Right ventricle myocardium superior (tissue), 1 donor: ENCODE measurements at places on chromosomes 2 and 18.

DNA sequence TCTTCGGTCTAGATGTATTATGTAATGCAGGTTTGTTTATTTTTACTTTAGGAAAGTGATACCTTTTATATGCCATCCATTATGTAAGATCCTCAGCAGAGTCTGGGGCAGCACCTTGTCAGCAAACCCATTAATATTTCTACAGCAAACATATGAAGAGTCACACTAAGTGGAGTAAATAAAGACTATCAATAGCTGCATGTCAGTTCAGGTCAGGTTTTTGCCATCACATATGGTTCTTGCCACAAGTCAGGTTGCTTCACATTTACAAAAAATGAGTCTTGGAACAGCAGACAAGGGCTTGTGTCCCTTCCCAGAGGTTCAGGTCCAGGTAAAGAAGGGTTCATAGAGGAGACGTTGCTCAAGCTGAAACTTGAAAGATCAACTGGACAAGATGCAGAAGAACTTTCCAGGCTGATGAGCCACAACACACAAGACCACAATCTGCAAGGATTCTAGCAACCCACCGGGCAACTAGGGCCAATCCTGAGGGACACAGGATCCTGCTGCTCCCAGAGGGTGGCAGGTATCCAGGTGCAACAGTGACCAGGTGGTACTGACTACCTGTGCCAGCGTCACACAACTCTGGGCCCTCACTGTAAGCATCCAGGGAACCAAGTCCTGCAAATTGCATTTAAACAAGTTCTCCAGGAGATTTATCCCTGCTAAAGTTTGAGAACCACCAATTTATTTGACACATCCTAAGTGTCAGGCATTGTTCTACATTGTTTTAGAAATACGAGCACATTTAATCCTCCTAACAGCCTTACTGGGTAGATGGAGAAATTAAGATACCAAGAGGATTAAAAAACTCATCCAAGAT, 215.8 kb downstream of the ALPK2 start:
- DNase-seq = no peak

DNA sequence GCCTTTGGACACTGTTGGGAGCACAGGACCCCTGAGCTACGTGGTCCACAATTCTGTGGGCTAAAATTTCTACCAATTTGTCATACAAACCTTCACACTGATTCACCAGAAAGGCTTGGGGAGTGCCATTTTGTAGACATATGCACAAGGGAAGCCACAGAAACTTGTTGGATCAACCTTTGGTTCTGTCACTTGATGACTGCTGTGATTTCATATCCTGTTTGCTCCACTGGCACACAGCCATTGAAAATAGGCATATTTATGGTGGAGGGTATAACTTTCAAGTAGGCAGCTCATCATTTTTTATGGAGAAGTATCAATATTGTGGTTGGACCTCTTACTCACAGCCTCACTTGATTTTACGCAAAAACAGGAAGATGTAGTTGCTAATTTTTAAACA, 10.5 kb downstream of the NAPG start:
- DNase-seq = no peak

- DNase-seq = no peak
Measured at GRCh38 chr2:137969418-137969765, 5.1 kb downstream of the HNMT start.

GRCh38 chr2:33272001-33272400, 204.4 kb upstream of the RASGRP3 start:
- DNase-seq = no peak

- peak; percentile 52 for DNase-seq
Measured at GRCh38 chr18:23994361-23994902, 20.1 kb upstream of the TTC39C start.

DNA sequence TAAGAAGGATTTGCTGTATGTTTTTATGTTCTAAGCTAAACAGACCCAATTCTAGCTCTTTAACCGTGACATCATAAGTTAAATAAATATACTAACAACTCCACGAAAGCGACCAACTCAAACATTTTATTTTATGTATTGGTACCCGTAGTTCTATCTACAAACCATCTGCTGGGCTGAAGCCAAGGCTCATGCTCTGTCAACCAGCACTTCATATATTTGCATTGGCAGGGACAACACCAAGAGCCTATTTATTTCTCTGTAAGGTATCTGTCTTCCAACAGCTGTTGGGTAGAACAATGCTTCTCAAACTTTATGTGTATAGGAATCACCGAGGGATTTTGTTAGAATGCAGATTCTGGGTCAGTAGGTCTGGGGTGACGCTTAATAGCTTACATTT, 64.5 kb downstream of the PID1 start:
- DNase-seq = no peak

GRCh38 chr2:224085811-224086210, 46.7 kb upstream of the SERPINE2 start:
- DNase-seq = no peak

DNA sequence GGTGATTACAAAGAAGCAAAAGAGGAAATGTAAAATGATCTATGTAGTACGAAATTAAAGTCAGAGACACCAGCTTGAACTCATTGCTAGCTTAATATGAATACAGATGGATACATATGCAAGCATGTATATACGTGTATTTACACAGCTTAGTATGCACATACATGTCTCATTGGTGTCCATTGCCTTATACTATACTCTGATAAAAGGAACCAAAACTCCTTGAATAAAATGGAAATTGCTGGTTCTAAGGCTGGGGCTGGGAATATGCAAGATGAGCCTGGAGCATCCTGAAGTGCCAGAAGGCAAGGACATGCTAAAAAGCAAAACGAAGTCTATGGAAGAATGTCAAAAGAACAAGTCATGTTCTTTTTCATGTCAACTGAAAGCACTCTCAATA, 1424.4 kb upstream of the SLC39A10 start:
- no peak for DNase-seq

DNA sequence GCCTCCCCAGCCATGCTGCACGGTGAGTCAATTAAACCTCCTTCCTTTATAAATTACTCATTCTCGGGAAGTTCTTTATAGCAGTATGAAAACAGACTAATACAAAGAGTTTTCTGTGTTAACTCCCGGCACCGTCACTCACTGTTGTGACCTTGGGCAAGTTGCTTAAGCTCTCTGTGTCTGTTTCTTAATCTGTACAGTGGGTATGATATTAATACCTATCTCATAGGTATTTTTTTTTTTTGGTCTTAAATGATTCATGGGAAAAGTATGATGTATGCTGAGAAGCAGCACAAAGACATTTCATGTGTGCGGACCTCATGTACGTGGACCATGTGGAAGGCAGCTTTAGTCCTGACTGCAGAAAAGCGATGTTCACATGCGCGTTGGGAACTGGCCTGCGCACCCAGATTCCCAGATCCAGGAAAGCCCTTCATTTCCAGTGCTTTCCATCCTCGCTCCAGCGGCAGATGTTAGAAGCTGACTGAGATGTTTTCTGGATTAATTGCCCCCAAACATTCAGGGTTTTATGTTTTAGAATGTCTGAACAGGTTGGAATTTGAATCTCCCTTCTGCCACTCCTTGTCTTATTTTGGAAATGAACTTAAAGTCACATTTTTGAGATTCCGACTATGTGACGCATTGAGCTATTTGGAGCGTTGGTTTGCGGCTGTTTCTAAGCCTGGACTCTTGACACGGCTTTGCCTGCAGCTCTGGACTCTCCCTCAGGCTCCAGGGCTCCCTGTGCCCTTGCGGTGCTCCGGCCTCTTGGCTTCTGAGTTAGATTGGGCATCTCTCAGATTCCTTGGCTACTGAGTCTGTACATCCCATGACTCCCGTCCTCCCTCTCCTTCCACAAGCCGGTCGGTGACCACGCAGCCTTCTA, 61.4 kb downstream of the SLC4A3 start:
- DNase-seq = peak; percentile 51

GRCh38 chr2:65392609-65393008, 39.8 kb downstream of the SPRED2 start:
- no peak for DNase-seq

DNA sequence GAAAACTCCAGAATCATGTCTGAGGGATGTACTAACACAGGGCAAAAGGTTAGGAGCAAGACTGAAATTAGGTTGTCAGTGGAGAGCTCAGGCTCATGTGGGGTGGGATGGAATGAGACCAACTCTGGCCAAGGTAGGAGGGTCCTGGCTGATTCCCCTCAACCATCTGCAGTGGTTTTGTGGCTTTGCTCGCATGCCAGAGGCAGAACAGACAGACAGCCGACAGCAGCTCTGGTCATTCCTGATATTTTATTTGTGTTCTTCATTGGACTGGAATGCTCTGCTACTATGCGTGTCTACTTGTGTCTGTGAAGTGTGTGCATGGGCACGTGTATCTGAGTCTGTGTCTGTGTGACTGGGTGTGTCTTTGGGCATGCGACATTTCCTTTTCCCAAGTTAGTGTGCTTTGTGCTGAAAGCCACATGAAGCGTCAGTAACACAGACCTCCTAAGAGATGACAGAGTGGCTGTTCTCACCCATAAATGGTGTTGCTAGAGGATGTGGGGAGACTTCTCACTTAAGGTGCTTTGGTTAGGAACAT, 239.5 kb downstream of the CNTNAP5 start:
- DNase-seq = no peak

- DNase-seq = no peak
Measured at GRCh38 chr2:188978291-188979081, 4.3 kb downstream of the COL3A1 start.

DNA sequence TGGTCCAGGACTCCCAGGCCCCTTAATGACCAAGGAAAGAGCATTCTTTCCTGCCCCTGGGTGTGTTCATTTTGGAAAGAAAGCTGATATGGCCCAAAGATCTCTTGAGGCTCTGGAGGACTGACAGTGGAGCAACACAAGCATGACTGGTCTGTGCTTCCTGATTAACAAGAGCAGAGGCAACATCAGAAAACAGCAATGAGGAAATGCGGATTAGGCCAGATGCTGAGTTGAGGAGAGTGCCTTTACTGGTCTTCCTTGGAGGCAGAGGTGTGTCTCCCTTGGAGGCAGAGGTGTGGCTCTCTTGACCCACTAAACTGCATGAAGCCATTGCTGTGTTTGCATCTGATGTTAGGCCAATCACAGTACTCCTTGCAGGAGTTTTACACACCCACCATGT, 19.9 kb downstream of the IL36B start:
- no peak for DNase-seq

DNA sequence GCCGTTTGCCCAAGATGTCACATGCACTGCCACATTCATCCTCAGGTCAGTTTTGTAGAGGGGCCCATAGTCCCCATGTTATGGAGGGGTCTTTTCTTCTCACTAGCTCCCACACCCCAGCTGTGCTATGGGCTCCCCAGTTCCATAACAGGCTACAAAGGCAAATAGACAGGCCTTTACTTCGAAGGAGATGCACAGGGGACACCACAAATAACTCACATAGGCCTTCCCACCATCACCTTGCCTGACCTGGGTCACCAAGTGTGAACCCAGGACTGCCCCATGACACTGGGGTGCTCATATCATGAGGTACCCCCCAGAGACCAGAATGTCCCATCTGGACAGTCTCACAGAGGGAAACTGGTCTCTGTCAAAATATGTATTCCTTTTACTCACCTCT, 15.0 kb upstream of the INO80C start:
- DNase-seq = no peak

GRCh38 chr2:26455670-26456439, 22.1 kb downstream of the OTOF start:
- DNase-seq = peak; percentile 70

DNA sequence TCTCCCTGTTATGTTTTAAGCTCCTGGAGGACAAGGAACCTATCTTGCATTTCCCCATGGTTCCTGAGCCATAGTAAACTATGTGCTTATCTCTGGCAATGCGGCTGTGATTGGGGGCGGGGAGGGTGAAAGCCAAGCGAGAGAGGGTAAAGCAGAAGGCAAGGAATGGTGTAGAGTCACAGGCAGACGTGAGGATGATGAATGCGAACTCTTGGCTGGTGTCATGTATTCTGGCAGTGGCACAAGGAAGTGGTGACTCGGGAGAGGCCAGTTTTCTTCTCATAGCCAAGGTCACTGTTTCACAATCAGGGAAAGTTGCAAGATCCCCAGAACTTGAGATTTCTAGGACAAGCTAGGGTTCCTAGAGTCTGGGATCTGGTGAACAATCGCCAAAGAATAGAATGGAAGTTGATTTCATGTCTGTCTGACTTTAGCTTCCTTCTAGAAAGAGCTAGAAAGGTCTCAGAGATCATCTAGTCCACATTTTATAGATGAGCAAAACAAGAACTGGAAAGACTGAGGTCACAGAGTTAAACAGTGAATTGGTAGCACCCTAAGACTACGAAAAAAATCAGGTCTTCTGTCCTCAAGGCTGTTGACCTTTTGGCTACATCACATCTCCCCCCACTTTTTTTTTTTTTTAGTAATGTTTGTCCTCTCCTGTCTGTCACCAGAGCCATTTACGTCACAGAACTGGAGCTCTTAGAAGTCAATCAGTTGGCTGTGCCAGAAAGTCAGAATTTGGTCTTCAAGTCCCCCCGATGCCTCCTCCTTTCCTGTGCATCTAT, 137.0 kb downstream of the BCL11A start:
- DNase-seq = no peak
